CD4-positive, alpha-beta memory T cell (primary cell): ENCODE measurements at places on chromosomes 5 and 9. TPM values are rescaled to one million over a fixed set of nuclear protein-coding genes. Genes with fewer than 3 reads are reported as not detected.
A peak's percentile ranks its signal among the peaks of the same experiment; 100 is the strongest.

DNA sequence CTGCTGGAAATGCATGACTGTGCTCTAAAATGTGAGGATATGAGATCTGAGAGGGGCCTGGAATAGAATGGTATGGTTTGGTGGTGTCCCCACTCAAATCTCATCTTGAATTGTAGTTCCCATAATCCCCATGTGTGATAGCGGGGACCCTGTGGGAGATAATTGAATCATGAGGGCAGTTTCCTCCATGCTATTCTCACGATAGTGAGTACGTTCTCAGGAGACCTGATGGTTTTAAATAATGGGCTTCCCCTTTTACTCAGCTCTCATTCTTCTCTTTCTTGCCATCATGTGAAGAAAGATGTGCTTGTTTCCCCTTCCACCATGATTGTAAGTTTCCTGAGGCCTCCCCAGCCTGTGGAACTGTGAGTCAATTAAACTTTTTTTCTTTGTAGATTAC, 133.6 kb upstream of the ADAMTS16 start:
- H3K4me3 ChIP-seq: no peak overlapping the region
- no peaks in the 10 kb centered on the region for H3K36me3 ChIP-seq
- H3K4me1 ChIP-seq: no peaks in the 10 kb centered on the region
- H3K27me3 ChIP-seq: no peaks in the 10 kb centered on the region
- no peak for DNase-seq

GRCh38 chr9:104961238-104961637, 33.3 kb upstream of the ABCA1 start:
- no peaks in the 10 kb centered on the region for H3K27me3 ChIP-seq
- no peak overlapping the region for H3K27ac ChIP-seq
- peaks cover 12% of the 10 kb centered on the region for H3K4me1 ChIP-seq
- no peak overlapping the region for H3K4me3 ChIP-seq

DNA sequence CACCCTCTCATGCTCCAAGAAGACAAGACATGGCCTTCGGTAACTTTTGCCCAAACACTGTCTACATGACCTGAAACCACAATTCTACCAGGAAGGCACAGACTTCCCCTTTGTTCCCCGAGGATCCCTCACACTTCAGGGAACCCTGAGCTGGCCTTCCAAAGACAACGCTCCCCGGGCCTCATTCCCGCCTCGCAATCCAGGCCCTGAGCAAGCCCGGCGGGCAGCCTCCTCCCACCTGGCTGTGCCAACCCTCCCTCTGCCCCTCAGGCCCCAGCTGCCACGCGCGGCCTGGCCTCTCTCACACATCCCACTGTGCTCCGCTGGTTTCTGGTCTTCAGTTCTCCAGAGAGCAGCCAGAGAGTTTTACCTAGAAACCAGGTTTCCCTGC, 7.3 kb downstream of the QSOX2 start:
- DNase-seq: no peak
- no peak overlapping the region for H3K27ac ChIP-seq
- no peak overlapping the region for H3K4me3 ChIP-seq
- peaks cover 16% of the 10 kb centered on the region for H3K4me1 ChIP-seq

DNA sequence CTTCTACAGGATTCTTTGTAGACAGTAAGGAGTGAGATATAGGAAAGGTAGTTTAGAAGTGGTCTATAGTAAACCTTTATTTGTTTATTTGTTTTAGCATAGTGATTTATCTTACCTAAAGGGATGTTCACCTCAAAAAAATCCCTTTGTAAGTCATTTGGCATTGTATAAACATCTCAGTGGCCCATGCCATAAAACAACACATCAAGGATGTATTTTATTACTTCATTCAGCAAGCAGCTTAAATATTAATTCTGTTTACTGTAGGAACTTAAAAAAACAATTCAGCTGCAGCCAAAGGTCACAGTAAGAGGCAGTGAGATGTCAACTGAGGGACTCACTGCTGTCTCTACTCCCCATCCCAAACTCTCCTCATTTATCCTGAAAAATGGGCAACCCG, 452.7 kb downstream of the HINT1 start:
- no peaks in the 10 kb centered on the region for H3K27me3 ChIP-seq
- no peak overlapping the region for H3K27ac ChIP-seq
- H3K36me3 ChIP-seq: no peaks in the 10 kb centered on the region
- H3K4me1 ChIP-seq: no peaks in the 10 kb centered on the region
- no peak overlapping the region for H3K4me3 ChIP-seq

- no peak overlapping the region for H3K27ac ChIP-seq
- H3K4me3 ChIP-seq: no peak overlapping the region
- no peak for DNase-seq
- no peaks in the 10 kb centered on the region for H3K27me3 ChIP-seq
These were observed 122.7 kb upstream of the ALDH1B1 start for GRCh38 chr9:38269775-38270174.

GRCh38 chr5:137310051-137310730, 188.9 kb downstream of the SPOCK1 start:
- H3K4me3 ChIP-seq: no peak overlapping the region
- no peaks in the 10 kb centered on the region for H3K36me3 ChIP-seq
- no peaks in the 10 kb centered on the region for H3K27me3 ChIP-seq
- no peak overlapping the region for H3K27ac ChIP-seq
- DNase-seq: no peak

- H3K4me1 ChIP-seq: no peaks in the 10 kb centered on the region
- no peaks in the 10 kb centered on the region for H3K27me3 ChIP-seq
- DNase-seq: no peak
- H3K36me3 ChIP-seq: no peaks in the 10 kb centered on the region
- H3K4me3 ChIP-seq: no peak overlapping the region
These were observed 58.9 kb upstream of the RXRA start for GRCh38 chr9:134267305-134267880.

GDF9 gene
- 1.1 TPM for total RNA-seq

- no peaks in the 10 kb centered on the region for H3K36me3 ChIP-seq
- DNase-seq: no peak
- no peak overlapping the region for H3K27ac ChIP-seq
- peaks cover 5% of the 10 kb centered on the region for H3K27me3 ChIP-seq
- H3K4me3 ChIP-seq: no peak overlapping the region
These were observed 14.1 kb upstream of the NUP214 start for GRCh38 chr9:131111186-131111853.

DNA sequence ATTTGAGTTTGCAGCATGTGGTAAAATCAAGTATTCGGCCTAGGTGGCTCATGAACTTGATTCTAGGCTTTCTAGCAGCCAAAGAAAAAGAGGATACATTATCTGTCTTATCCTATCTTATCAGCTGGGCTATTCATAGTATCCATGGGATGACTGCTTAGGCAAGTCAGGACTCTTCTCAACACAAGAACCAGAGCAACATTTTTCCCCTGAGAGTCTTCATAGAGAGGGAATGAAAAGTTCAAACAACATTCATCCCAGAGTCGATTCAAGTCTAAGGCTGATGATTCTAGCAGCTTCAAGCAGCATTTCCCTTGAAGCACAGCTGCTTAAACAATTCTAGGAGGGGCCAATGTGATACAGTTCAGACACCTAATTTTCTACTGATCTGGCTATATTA, 3.0 kb downstream of the S100Z start:
- H3K27ac ChIP-seq: no peak overlapping the region
- no peak for DNase-seq
- no peaks in the 10 kb centered on the region for H3K36me3 ChIP-seq
- no peaks in the 10 kb centered on the region for H3K27me3 ChIP-seq
- peaks cover 64% of the 10 kb centered on the region for H3K4me1 ChIP-seq

- H3K36me3 ChIP-seq: no peaks in the 10 kb centered on the region
- no peaks in the 10 kb centered on the region for H3K4me1 ChIP-seq
- H3K4me3 ChIP-seq: no peak overlapping the region
- H3K27me3 ChIP-seq: no peaks in the 10 kb centered on the region
- H3K27ac ChIP-seq: no peak overlapping the region
- DNase-seq: no peak
These were observed 109.6 kb downstream of the DPYSL3 start for GRCh38 chr5:147400126-147400809.

GRCh38 chr9:127555840-127556820, 55.9 kb upstream of the STXBP1 start:
- H3K27me3 ChIP-seq: no peaks in the 10 kb centered on the region
- H3K27ac ChIP-seq: peak overlapping the region; percentile 0
- peak; percentile 74 for DNase-seq
- no peaks in the 10 kb centered on the region for H3K36me3 ChIP-seq

GRCh38 chr5:1507457-1507856, 16.3 kb downstream of the LPCAT1 start:
- H3K4me3 ChIP-seq: no peak overlapping the region
- H3K4me1 ChIP-seq: peaks cover 22% of the 10 kb centered on the region
- DNase-seq: no peak
- H3K27ac ChIP-seq: no peak overlapping the region
- peaks cover 8% of the 10 kb centered on the region for H3K36me3 ChIP-seq
- H3K27me3 ChIP-seq: no peaks in the 10 kb centered on the region

- H3K4me3 ChIP-seq: no peak overlapping the region
- H3K27me3 ChIP-seq: no peaks in the 10 kb centered on the region
- no peak for DNase-seq
- H3K27ac ChIP-seq: no peak overlapping the region
- H3K36me3 ChIP-seq: peaks cover 10% of the 10 kb centered on the region
These were observed 26.6 kb upstream of the SAP30L start for GRCh38 chr5:154419236-154419635.

SOX30 gene
- 0.14 TPM for total RNA-seq

DNA sequence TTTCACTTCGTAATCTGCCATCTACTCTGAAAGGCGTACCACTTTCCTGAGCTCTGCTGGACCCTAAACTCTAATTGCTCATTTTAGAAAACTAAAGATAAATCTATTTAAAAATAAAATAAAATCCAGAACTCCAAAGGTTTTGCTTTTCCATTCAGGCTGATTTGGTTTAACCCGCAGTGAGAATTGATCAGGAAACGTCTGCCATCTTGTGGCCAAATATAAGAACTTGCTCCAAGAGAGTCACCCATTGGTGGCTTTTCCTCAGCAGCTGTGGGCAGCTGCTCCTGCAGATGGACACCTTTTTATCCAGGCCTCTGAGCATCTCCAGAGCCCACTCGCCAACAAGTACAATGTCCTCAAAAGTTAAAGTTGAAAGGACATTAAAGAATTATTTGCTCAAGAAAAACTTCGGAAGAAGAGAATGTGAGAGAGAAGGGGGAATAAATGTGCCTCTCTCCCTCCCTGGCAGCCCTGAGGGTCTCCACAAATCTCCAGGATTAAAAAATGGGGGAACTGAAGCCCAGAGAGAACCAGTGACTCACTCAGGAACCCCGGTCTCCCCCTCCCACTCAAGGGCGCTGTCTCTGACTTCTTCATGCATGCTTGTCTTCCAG, 4.1 kb downstream of the SAXO1 start:
- H3K36me3 ChIP-seq: no peaks in the 10 kb centered on the region
- H3K4me3 ChIP-seq: no peak overlapping the region
- H3K27me3 ChIP-seq: peaks cover 4% of the 10 kb centered on the region
- H3K27ac ChIP-seq: no peak overlapping the region
- no peaks in the 10 kb centered on the region for H3K4me1 ChIP-seq

GRCh38 chr9:80679916-80680315, 1009.4 kb downstream of the TLE1 start:
- H3K27ac ChIP-seq: no peak overlapping the region
- H3K4me1 ChIP-seq: no peaks in the 10 kb centered on the region
- no peaks in the 10 kb centered on the region for H3K36me3 ChIP-seq
- H3K4me3 ChIP-seq: no peak overlapping the region
- DNase-seq: no peak

- H3K27ac ChIP-seq: no peak overlapping the region
- no peak overlapping the region for H3K4me3 ChIP-seq
- no peaks in the 10 kb centered on the region for H3K36me3 ChIP-seq
- no peaks in the 10 kb centered on the region for H3K27me3 ChIP-seq
- no peaks in the 10 kb centered on the region for H3K4me1 ChIP-seq
These were observed 164.7 kb downstream of the GRIA1 start for GRCh38 chr5:153655201-153655510.

DNA sequence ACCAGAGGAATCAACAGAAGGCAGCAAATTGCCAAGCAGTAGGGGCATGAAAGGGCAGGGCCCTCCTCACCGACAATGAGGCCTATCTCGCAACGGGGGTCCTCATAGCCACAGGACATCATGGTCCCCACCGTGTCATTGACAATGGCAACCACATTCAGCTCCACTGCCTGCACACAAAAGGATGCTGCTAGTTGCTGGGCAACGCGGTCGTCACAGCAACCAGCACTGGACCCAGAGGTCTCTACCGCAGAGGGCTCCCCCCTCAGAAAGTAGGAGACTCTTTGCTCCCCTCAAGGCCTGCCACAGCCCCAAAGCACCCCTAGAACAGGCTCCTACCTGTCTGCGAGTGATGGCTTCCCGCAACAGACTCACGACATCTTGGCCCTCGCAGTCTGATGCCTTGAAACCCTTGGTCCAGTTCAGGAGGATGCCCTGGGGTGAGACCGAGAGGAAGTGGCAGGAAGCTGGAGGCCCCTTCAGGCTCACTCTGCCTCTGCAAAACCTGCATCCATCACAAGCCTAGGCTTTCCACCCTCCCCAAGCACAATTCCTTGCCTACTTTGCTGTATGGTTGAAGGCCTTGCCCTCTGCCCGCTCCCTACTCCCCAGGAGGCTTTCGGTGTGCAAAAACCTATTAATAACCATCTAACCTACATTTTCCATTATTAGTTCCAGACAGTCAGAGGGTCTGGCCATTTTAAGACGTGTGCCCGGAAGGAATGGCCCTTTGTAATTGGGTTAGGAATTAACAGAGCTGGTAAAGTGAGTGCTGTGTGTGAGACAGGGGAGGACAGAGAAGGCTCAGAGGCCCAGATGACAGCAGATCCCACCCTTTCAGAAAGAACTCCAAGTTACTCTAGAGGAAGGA, 15.2 kb downstream of the HK3 start:
- no peak overlapping the region for H3K27ac ChIP-seq
- no peak overlapping the region for H3K4me3 ChIP-seq
- DNase-seq: no peak

DNA sequence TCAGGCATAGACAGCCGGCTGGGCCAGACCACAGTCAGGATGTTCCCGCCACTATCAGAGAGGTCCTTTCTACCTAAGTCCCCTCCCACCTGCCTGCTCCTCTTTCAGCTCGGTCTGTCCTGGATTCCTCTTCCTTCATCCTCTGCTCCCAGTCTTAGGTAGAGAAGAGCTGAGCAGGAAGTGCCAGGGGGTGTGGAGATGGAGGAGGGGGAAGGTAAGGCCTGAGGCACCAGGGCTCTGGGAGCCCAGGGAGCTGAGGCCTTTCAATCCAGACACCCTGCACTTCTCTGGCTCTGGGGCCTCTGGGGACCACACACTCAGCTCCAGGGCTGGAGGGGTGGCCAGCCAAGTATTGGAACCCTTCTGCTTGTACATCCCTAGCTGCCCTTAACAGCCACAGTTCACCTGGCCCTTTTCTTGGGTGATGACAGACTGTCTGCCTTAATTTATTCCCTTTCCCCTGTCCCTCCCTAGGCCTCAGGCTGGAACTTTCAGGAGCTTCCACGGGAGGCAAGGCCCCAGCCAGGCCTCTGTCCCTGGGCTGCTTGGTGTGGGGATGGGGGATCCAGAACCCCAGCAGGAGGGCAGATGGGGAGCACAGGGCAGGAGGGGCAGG, 15.6 kb downstream of the IRF1 start:
- H3K27ac ChIP-seq: peak overlapping the region; percentile 65
- no peak overlapping the region for H3K4me3 ChIP-seq
- H3K36me3 ChIP-seq: no peaks in the 10 kb centered on the region
- DNase-seq: no peak
- H3K4me1 ChIP-seq: peaks cover 98% of the 10 kb centered on the region

SLC6A19 gene
- total RNA-seq: not detected

GRCh38 chr9:125428060-125428901, 166.7 kb downstream of the GAPVD1 start:
- no peaks in the 10 kb centered on the region for H3K36me3 ChIP-seq
- DNase-seq: no peak
- H3K4me1 ChIP-seq: no peaks in the 10 kb centered on the region

PCDHAC1 gene
- total RNA-seq: not detected
